ENCODE measurements at places on chromosomes 7 and 10.

GRCh38 chr7:84100866-84101265 lies 93.7 kb downstream of the SEMA3A start:
- peak; percentile 67 for DNase-seq

- no peak for DNase-seq
These were observed 72.6 kb downstream of the AP3M1 start for GRCh38 chr10:74078037-74078436.

GRCh38 chr7:111413739-111414138 lies 148.6 kb downstream of the IMMP2L start:
- no peak for DNase-seq

DNA sequence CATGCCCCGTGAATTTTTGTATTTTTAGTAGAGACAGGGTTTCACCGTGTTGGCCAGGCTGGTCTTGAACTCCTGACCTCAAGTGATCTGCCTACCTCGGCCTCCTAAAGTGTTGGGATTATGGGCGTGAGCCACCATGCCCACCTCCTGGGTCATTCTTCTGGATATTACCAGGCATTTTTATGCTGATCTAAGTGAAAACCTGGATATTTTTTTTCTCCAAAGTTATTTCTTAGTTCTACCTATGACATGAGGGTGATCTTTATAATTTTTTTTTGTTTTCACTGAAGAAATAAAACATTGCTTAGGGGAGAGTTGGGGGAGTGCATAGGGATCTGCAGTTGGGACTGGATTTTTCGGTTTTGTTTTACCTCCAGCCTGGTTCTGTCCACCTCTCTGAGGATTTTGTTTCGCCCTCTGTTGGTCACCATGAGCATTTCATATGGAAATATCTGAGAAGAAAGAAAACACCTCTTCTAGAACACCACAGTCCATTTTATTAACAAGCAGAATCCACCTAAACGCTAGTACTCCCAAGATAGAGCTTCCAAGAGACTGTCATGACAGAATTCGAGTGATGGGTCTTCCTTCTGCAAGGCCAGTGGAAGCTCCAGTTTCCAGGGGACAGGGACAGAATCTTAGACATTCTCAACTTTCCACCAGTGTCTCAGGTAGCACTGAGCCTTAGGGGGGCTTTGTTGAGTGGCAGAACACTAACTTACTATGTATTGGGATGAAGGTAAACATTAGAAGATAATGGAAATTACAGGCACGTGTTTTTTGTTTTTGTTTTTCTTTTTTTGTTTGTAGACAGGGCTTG lies 33.4 kb upstream of the AFAP1L2 start:
- peak; percentile 9 for DNase-seq

GRCh38 chr7:54729107-54729506 lies 29.9 kb downstream of the SEC61G start:
- no peak for DNase-seq

DNA sequence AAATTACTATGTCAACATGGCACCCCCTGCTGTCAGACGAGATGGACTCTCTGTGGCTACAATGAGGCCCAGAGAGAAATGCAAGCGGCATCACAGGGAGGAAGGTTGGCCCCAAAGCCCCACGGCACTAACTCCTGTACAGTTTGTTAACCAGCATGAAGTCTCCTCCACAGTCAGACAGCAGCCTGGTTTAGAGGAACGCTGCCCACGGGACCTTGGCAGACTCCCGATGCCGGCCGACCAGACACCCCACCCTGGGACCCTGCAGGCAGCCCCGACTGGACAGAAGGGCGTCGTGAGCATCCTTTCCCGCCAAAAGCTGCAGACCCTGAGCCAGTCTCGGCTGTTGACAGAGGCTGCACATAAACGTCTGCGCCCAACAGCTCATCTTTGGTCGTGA lies 158.8 kb downstream of the DIP2C start:
- DNase-seq, result no peak

- DNase-seq, result no peak
These were observed 156.5 kb upstream of the HDAC9 start for GRCh38 chr7:18338910-18339523.

DNA sequence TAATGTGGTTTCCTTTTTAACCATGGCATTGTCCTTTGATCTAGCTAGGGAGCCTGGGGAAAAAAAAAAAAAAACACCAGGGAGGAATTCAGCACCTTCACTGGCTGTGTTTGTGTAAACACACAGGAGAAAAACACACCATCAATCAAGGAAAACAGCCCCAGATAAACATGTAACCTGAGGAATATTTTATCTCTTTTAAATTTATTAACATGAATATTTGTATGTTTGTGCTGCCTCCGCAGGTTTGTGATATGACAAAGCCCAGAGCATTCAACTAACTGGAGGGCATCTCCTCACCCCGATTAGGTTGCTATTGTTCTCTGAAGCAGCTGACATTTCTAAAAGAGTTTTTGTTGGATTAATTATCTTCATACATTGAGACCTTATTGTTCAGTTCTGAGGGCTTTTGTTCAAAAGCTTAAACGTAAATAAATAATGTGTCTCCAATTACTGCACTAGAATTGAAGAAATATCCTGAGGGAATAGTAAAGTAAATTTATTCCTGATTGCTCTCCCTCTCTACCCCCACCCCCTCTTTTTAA lies 89.4 kb upstream of the SEMA3E start:
- DNase-seq, result peak; percentile 77

DNA sequence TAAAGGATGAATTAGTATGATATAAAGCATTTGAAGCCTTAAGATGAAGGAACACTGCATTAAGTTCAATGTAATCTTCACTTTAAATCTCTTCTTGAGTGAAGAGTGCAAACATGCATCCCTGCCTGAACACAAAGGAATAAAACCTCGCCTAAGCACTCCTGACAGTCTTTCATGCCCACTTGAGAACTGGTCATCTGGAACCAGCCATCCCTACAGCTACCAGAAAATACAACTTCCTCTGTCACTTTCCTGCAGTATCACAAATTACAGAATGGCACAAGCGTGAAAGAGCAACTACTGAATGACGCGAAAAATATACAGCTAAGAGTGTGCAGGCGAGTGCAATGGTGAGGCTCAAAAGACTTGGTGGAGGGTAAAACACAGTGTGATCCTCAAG lies 1079.9 kb downstream of the CNTNAP2 start:
- DNase-seq, result no peak

- no peak for DNase-seq
These were observed 77.8 kb downstream of the ATAD1 start for GRCh38 chr10:87740254-87740655.

- no peak for DNase-seq
These were observed 40.0 kb upstream of the ASAH2 start for GRCh38 chr10:50291261-50291850.

DNA sequence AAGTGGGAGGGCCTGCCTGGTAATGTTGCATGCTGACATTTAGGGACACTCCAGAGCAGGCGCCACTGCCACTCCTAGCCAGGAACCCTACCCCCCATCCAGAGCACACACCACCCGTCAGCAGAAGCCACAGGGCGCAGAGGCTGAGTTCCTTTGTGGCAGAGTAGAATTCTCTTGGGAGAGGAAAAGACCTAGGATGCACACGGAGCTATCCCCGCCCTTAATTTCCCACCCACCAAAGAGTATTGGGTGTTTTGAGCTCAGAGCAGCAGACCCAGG lies 702 bp upstream of the INSYN2A start:
- no peak for DNase-seq

- DNase-seq, result no peak
These were observed 319.2 kb downstream of the PARD3 start for GRCh38 chr10:34495938-34496337.

DNA sequence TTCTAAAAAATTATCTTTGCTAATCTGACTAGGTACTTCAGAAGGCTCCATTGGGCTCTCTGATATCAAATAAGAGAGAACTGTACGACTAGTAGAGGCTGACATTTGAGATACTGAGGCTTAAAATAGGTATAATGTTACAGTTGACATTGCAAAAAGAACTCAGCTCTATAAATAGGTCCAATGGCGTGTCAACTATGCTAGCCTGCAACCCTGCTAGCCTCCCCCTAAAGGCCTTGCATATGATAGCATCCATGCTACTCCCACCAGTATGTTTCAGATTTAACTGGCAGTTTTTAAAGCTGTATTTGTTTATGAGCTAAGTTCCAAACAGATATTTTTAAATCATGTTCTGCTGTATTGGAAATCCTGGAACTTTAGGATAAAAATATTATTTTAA lies at the start of gene PPP1R3A:
Gene PPP1R3A, minus strand, starts transcription at position 64 of the 400 bp plus-strand sequence. Its CDS starts 13 bp downstream, at position 51.
- no peak for DNase-seq

- no peak for DNase-seq
These were observed 1.4 kb upstream of the RBP3 start for GRCh38 chr10:47346581-47347302.

- no peak for DNase-seq
These were observed 2.8 kb downstream of the TAS2R41 start for GRCh38 chr7:143480501-143480900.

- peak; percentile 28 for DNase-seq
These were observed 29.4 kb upstream of the PPP1R9A start for GRCh38 chr7:94877731-94878670.

DNA sequence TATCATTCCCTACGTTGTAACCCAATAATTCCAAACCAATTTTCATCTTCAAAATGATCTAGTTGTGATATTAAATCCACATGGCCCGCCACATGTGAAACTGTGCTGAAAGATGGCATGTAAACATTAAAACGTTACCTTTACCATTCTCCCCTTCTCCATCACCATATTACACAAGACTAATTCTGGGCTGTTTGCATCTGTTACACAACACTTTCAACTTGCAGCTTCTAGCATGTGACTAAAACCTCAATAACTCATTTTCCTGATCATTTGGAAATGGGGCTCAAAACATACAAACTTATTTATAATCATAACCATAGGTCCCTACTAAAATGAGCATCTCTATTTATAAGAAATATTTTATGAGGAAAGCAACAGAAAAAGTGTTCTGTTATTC lies 4.7 kb downstream of the MTERF1 start:
- no peak for DNase-seq

DNA sequence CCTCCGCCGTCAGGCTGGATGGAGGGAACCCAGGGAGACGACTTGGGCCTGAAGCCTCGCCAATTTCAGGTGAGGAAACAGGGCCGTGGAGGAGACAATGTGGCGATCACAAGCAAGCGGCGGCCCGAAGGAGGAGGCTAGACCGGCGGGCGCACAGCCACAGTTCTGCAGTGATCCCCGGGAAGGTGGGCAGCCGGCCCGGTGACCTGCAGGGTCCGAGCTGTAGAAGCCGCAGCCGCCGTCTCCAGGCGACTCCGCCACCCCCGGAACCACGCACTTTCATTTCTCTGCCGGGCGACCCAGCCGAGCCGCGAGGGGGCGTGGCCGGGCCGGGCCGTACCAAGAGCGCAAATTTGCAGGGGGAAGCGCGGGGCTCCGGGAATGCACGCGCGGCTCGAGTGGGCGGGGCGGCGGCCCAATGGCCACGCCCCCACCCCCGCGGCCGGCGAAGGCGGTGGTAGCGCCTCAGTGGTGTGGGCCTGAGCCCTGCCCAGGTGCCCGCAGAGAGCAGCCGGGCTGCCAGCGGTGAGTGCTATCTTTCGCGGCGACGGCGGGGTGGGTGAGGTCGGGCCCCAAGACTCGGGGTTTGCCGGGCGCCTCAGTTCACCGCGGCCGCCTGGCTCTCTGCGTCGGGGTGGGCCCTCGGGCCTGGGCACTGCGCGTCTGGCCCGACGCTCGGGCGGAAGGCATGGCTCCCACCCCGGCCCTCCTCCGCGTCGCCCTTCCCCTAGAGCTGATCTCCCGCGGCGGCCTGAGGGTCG lies at the start of gene POR:
Gene POR, plus strand, starts transcription at position 501 of the 761 bp plus-strand sequence. CDS start 38,847 bp downstream, outside the sequence.
- DNase-seq, result peak; percentile 94

GRCh38 chr10:132101529-132101928 lies 35.8 kb downstream of the JAKMIP3 start:
- DNase-seq, result no peak

DNA sequence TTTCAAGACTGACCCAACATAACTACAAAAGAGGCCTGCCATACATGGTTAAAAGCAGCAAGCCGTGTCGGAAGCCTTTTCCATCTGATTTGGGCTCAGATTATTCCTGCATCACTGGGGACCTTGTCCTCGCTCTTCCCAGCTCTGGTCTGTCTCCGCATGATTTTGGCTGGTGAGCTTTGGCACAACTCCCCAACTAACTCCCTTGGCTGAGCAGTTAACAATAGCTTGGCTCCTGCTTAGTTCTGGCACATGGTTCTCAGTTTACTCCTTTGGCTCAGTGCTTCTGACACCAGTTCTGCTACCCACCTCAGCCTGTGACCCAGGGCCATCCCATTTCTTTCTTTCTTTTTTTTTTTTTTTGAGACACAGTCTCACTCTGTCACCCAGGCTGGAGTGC lies 17.0 kb downstream of the AGK start:
- DNase-seq, result no peak

- DNase-seq, result no peak
These were observed 180.8 kb downstream of the EMX2 start for GRCh38 chr10:117723343-117723742.

- no peak for DNase-seq
These were observed 188.6 kb upstream of the HABP2 start for GRCh38 chr10:113364227-113364626.

- DNase-seq, result no peak
These were observed 20.3 kb upstream of the PCBD1 start for GRCh38 chr10:70908406-70909296.

GRCh38 chr7:577278-577665 lies 57.6 kb upstream of the PDGFA start:
- no peak for DNase-seq

DNA sequence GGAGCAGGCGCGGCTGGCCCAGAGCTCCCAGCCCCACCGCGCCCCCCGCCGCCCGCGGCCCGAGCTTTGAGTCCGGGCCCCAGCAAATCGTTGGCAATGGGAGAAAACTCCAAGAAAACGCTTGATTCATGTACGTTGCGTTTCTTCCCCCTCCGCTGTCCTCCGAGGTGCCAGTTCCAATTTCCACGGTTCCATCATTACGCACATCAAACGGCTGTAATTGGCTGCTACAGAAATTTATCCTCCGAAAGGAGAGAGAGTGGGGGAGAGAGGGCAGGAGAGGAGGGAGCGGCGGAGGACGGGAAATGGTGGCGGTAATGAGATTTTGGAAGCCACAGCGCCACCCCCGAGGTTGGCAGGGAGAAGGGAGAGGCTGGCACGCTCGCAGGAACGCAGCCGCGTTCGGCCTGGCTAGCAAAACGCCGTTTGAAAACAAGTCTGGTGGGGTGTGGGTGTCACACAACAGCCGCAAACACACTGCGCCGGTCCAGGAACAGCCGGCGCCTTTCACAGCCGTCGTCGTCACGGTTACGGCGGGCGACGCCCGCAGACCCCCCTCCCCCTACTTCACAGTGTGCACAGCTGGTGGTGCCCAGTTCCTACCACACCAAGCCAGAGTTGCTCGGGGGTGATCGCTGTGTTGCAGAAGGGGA lies 57.5 kb downstream of the UNCX start:
- peak; percentile 46 for DNase-seq

GRCh38 chr10:36612436-36612835 lies 513.0 kb upstream of the ANKRD30A start:
- DNase-seq, result no peak
